RPMI8226 (cell line): ENCODE measurements at places on chromosomes 2 and 18.

- DNase-seq = no peak
Measured at GRCh38 chr2:179749210-179749609, 112.2 kb downstream of the ZNF385B start.

GRCh38 chr2:189854940-189855339, 70.7 kb downstream of the PMS1 start:
- DNase-seq = no peak

DNA sequence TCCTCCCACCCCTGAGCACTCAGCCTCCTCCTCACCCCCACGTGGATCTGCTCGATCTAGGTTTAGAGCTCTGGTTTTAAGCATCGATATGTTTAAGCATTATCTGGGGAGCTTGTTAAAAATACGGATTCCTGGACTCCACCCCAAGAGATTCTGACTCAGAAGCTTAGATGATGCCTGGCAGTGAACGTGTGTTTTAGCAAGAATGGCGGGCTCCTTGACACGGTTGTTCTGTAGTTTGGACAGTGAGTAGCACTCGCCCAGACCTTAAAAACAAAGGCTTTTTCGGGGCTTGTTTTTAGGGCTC, 47.3 kb downstream of the LDLRAD4 start:
- no peak for DNase-seq

- no peak for DNase-seq
Measured at GRCh38 chr2:149064365-149064841, 25.9 kb downstream of the LYPD6B start.

DNA sequence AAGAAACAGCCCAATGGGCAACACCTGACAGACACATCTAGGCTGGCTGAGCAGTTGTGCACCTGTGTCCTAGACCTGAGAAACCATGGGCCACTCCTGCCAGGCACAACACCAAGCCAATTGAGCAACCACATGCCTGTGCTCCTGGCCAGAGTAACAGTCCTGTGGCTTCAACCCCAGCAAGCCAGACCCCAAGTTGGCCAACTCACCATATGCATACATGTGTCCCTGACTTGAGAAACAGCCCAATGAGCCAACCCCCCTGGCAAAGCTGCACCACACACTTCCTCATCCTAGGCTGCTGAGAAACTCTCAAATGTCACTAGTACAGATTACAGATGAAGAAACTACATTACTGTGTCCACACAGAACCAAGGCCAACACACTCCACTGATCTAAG, 36.6 kb downstream of the USP34 start:
- DNase-seq = peak; percentile 19

- DNase-seq = no peak
Measured at GRCh38 chr18:76656925-76657827, 162.1 kb upstream of the ZNF516 start.

GRCh38 chr2:57876313-57876712, 170.3 kb upstream of the VRK2 start:
- DNase-seq = no peak

DNA sequence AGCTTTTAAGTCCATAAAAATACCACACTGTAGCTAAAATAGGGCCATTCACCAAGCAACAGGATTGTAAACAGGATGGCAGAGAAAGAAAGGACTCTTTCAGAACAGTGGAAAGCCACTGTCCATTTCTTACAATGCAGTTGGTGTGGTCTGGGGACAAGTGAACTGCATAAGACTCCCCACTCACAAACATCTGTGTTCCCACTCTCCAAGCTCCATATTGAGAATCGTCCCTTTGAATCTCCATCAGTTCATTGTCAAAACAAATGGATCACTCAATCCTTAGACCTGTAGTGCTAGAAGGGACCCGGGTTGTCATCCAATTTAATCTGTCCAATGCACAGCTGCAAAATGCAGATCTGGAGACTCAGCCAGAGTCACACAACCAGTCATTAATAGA, 347.4 kb upstream of the KLHL29 start:
- no peak for DNase-seq

DNA sequence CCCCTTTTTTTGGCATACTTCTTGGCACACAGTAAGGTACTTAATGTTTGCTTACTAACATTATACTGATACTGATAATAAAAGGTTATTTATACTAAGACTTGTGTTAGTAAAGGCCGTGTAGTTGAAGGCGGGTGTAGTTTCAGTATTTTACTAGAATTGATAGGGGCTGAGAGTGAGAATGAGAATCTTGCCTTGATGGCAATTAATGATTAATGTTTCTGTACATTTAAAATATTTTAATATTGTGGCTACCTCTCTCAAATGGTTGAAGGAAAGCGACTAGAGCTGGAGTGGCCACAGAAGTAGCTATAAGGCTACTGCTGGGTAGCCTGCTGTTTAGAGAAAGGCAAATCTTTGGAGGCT, 29.3 kb downstream of the PELI1 start:
- no peak for DNase-seq

GRCh38 chr18:67621049-67621713, 104.7 kb upstream of the DSEL start:
- DNase-seq = no peak

- no peak for DNase-seq
Measured at GRCh38 chr18:13318731-13319501, 100.4 kb downstream of the LDLRAD4 start.

GRCh38 chr2:206277503-206277902, 3.0 kb downstream of the ZDBF2 start:
- DNase-seq = no peak

- no peak for DNase-seq
Measured at GRCh38 chr2:220101980-220102379, 474.6 kb downstream of the SLC4A3 start.

DNA sequence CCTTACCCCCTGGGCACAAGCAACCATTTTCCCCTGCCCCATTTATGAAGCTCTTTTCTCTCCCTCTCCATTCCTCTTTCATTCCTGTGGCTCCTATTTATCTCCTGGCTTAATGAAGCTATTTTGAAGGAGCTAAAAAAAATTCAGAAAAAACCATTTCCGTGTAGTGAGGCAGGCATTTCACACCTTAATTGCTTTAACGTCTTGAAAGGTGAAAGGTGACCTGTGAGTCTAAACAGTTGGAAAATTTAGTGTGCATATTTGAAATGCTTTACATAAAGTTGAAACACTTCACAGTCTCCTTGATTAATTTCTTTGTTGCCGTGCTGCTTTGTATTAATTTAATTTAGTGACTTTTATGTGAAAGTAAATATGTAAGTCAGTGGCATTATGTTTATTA, 83.6 kb downstream of the LTBP1 start:
- DNase-seq = no peak

GRCh38 chr18:29234751-29235150, 1057.8 kb upstream of the CDH2 start:
- DNase-seq = no peak

DNA sequence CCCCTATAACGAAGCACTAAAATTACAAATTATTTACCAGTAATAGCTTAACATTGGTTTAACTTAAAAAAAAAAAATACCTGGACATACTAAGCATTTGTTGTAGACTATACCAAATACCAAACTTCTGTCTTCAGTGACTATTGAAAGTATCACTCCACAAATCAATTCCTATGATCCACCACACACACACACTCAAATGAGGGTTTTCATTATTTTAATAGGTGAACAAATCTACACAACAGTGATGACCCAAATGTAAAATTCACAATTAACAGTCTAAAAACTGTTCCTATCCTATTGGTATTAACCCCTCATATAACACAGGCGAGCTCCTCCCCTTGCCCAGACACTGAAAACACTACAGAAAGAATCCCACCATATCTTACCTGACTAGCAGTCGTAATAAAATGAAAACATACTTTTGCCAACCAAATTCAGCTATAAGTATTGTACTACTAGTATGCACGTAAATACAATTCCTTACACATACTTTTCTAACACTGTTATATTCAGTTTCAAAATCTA, 2.5 kb downstream of the SP3 start:
- peak; percentile 15 for DNase-seq

- peak; percentile 58 for DNase-seq
Measured at GRCh38 chr18:2958819-2959298, 54.1 kb downstream of the LPIN2 start.

DNA sequence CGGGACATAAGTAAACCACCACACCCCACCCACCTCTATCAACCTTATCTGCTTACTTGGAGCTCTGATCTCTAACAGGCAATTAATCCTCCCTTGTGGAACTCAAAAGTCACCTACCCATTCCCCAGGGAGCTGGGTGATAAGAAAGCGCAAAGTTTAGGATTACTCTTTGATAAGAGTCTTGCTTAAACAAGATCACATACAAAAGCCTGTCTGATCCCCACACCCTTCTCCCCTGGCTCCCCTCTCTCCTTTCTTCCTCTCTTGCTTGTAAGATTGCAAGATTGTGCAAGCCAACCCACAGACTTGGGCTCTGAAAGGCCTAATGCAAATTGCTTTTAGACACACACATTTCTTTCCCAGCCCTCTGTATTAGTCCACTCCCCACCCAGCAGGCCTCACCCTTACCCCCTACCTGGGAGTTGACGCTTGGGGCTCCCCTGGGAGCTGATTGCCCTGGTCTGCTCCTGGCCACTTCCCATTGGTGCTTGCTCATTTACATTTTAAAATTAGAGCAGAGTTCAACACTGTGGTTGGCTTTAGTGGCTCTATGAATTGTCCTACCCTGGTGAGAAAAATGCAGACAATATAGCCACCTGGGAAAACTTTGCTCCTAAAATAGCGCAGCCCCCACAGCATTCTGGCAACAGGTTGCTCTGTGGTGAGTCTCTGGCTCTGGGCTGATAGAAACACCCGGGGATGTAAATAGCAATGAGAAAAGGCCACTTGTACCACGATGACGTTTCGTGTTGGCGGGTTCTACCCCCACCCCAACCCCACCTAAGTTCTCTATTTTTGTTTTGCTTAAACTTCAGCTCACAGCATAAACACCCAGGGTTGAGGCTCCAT, 92.8 kb upstream of the MSH2 start:
- peak; percentile 93 for DNase-seq

- no peak for DNase-seq
Measured at GRCh38 chr2:229240984-229241491, 30.0 kb downstream of the PID1 start.

DNA sequence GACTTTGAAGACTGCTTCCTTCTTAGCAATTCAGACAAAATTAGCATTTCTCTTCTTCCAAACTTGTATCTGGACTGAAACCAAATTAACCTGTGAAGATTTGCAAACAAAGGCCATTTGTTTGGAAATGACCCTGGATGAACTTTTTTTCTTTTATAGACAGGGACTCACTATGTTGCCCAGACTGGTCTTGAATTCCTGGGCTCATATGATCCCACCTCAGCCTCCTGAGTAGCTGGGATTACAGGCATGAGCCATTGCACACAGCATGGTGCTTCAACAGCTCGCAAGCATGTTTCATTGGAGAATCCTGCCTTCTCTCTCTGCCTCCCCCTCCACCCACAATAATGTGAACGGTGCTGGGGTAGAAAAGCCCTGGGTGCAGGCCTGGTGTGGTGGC, 170.2 kb downstream of the ARL4C start:
- no peak for DNase-seq

DNA sequence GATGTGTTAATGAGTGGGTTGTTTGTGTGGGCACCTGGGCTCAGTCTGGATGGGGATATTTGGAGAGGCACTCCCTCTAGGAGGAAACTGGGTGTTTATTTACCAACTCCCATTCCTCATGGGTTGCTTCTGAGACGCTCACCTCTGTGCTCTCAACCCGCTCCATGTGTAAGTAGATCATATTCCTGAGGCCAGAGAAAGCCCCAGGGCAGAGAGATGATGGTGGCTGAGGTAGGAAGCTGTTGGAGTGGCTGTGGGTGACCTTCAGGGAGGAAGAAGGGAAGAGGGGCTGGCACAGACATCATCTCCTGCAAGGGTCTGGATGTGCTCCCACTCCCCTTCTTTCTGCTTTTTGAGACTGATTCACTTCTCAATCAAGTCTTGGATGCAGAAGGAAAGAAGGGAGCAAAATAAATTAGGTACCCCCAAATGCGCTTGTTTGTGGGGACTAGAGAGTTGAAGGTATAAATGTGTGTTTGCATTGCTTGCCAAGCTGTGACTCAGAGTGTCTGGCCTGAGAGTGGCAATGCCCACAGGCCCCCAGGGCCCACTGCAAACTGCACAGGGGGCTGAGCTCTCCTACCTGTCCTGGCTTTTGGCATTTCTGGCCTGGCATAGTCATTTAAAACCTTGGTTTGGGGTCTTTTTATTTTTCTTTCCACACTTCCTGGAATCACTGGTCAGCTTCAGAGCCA, 57.2 kb upstream of the TNP1 start:
- no peak for DNase-seq

GRCh38 chr2:6770006-6770405, 95.7 kb downstream of the CMPK2 start:
- no peak for DNase-seq

GRCh38 chr18:41828137-41828536, 126.9 kb upstream of the PIK3C3 start:
- DNase-seq = no peak

DNA sequence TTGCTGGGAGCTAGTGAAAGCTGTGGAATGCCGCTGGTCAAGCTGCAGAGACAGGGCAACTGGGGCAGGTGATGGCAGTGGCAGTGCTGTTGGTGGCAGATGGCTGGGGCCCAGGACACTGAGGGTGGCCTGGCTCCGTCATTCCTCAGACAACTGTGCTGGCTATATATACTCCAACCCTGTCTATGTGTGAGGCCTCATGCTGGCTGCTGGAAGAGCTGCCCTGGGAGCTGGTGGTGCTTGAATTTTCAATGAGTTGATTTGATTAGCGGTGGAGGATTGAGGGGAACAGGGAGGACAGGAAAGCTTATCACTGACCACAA, 66.5 kb upstream of the TMEM200C start:
- no peak for DNase-seq

DNA sequence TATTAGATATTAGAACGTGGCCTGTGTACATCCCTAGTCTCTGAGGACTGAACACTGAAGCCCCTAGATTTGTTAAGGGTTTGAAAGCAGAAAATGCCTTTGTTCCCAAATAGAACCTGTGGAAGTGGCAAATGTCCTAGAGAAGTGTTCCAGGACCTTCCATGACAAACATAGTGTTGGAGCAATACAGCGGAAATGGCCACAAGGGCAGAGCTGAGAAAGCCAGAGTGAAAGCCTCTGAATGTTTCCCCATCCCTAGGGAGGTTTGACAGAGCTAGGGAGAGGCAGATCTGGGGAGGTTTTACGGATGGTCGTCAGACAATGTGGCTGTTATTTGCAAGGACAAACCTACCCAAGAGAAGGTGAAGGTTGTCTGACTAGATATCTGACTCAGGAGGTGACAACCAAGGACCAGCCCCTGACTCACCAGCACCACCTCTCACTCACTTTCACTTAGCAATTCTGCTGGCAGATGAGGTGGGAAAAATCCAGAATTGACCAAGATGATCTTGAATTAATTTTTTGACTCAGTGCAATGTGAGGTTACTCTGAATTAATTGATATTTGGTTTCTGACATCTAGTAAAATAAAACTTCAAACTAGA, 24.1 kb downstream of the RBM43 start:
- DNase-seq = no peak

GRCh38 chr18:31828613-31829012, 67.9 kb upstream of the SLC25A52 start:
- DNase-seq = no peak

GRCh38 chr2:145551686-145552085, 1031.8 kb upstream of the ZEB2 start:
- no peak for DNase-seq
